Cortex of kidney (tissue), 1 donor: ENCODE measurements at places on chromosomes 5 and 9.

DNA sequence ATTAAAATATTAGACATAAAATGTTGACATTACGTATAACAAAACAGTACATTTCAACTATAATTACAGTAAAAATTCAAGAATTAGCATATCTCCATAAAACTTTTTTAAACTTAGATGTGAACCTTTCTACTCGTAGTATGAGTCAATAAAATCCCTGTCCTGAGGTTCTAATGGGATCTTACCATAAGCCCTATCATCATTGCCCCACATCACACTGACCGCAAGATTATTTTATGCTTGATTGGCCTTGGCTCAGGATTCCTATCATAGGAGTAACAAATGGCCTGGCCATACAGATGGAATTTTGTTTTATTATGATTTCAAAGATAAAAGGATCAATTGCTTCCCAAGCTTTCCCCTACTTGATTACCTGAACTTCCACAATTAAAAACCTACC, 238.3 kb downstream of the MEF2C start:
- DNase-seq = no peak

DNA sequence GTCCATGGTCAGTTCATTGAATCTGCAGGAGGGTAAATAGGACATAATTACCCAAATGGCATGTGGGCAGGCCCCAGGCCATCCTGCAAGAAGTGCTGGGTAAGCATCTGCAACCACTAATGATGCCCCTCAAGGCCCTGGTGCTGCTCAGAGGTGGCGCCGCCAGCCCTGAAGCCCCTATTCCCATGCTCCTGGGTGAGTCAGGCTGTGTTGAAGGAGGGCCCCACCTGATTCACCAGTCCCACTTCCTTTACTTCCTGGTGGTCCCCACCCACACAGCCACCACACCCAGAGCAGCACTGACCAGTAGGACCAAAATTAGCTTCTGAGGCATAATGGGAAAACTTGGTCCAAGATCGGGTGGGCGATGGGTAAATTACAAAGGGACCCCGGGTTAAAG, 120.4 kb upstream of the SPRY4 start:
- no peak for DNase-seq

DNA sequence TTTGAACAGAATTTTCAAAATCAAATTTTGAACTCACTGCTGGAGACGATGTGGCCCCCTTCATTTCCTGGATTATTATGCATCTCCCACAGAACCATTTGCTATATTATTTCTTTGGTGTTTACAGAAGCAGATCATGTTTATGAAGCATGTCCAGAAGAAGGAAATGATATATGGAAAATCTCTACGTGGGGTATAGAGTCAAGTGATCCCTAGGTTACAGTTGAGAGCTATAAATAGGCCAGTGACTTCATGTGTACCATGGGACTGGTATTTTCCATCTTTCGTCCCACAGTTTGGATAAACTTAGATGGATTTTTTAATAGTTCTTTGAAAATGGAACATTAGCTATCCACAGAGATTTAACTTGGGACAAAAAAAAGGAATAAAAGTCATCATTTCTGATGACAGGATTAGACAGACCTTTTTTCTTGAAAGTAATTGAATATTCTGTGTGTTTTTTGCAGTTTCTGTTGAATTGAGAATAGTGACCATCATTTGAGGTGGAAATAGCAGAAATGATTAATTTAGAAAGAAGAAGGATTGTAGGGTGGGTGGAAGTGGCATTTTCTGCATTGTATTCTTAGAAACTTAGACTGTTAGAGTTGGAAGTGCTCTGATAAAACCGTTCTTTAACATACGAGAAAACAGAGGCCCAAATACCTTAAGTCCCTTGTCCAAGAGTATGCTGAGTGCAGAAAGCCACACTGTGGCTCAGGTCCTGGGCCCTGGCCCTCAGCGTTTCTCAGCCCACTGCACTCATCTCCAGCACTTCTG, 136.4 kb downstream of the PIP5K1B start:
- no peak for DNase-seq

- no peak for DNase-seq
These were observed 181.0 kb downstream of the ADGRV1 start for GRCh38 chr5:90739567-90739966.

GRCh38 chr5:123449424-123449974, 26.3 kb upstream of the CEP120 start:
- DNase-seq = no peak

- DNase-seq = no peak
These were observed 199.5 kb downstream of the CACNA1B start for GRCh38 chr9:138077126-138077525.

GRCh38 chr5:150801117-150801927, 22.8 kb downstream of the SMIM3 start:
- DNase-seq = no peak

- no peak for DNase-seq
These were observed 46.6 kb upstream of the PRSS3 start for GRCh38 chr9:33748633-33749304.

DNA sequence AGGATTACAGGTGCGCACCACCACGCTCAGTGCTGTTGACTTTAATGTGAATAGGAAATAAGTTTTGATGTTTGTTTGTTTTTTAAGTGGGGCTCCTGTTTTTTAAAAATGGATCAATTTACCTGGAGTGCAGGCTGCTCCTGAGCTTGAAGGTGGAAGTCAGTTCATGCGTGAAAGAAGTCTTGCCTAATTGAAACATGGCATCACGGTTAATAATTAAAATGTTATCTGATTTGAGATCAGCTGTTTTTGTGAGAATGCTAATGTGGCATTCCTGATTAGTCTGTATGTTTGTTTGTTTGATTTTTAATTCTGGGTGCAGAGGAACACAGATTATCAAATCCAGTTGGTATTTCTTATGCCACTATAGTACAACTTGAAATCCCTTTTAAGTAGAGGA, 6.5 kb downstream of the SFXN1 start:
- DNase-seq = no peak

GRCh38 chr9:29556746-29557145, 1983.5 kb upstream of the C9orf72 start:
- no peak for DNase-seq

DNA sequence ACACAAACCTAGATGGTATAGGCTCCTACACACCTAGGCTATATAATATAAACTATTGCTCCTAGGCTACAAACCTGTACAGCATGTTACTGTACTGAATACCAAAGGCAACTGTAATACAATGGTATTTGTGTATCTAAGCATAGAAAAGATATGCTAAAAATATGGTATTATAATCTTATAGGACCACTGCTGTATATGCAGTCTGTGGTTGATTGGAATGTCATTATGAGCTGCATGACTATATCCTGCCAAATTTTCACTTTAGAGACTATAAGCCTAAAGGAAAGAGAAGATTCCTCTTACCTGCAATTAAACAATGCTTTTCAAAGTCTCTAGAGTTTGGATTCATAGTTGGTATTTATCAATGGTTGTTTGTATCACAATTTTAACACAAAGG, 24.7 kb upstream of the ACOT12 start:
- DNase-seq = no peak

GRCh38 chr9:10274175-10274574, 338.6 kb downstream of the PTPRD start:
- no peak for DNase-seq

DNA sequence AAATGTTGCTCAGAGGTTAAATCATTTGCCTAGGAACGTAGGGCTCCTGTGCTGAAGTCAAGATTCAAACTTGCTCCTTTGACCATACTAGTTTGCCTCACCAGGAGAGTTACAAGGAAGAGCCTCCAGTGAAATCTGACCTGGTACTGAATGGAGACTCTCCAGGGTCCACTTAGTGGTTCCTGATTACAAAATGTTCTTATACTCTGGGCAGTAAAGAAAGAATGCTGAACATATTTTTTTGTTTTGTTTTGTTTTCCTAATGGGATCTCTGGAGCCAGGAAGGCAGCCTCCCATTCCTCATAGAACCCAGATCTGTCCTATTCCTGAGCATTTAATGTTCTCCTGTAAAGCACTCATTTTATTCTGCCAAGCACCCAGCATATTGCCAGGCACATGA, 256.5 kb upstream of the CLINT1 start:
- no peak for DNase-seq

DNA sequence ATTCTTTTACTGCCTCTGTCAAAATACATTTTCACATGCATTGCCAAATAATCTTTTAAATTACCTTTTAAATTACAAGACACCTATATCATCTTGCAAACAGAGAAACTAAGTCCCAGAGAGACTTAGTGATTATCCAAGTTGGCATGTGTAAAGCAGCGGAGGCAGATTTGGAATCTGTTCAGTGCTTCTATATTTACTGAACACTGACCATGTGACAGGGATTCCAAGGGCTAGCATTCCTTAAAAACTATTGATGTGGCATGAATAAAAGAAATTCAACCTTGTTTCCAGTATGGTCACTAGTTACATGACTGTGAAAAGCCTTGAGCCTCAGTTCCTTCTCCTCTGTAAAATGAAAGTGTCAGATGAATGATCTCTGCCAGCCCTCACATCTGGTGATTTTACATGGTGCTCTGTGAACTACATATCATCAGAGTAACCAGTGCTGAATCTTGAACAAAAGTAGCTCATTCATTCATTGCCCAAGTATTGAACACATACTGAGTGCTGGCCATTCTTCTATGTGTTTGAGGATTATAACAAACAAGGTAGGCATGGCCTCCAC, 71.9 kb upstream of the PPP1R2B start:
- no peak for DNase-seq

DNA sequence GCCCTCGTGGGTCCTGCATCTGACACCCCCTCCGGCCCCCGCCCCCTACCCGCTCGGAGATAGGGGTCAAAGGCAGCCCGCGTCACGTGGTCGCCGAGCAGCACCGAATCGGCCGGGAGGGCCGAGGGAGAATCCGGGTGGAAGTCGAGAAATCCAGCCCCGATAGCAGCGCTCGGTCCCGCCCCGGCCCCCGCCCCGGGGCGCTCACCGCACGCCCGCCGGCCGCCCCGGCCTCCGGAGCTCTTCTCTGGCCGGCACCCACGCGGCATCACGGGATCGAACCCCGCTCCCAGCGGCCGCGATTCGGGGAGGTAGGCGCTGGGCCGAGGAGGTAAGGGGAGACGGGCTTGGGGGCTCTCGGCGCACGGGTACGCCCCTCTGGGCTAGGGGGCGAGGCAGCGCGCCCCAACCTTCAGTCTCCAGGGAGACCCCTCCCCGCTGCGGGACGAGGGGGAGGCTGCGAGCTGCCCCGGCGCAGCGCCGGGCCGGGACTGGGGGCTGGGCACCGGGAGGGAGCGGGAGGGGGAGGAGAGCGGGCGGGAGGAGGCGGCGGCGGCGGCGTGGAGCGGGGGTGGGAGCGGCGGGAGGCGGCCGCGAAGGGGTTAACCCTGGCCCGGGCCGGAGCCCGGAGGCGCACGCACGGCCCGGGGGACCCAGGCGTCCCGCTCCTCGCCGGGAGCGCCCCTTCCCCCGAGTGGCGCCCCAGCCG, 22.1 kb upstream of the NDST1 start:
- DNase-seq = no peak

DNA sequence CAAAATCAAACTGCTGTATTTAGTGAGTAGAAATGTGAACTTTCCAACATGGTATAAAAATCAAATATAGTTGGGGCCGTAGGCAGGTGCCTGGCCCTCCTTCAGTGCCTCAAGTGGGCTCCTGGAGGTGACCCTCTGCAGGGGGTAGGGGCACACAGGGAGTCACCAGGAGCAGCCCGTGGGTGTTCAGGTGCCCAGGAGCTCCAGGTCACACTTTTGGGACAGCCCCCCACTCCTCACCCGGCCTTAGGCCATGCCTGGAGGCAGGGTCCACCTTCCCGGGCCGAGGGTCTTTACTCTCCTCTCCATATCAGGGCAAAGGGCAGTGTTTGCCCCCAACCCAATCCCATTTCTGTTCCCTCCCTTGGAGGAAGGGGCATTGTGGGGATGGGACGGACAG, 108.0 kb upstream of the MTAP start:
- DNase-seq = no peak

DNA sequence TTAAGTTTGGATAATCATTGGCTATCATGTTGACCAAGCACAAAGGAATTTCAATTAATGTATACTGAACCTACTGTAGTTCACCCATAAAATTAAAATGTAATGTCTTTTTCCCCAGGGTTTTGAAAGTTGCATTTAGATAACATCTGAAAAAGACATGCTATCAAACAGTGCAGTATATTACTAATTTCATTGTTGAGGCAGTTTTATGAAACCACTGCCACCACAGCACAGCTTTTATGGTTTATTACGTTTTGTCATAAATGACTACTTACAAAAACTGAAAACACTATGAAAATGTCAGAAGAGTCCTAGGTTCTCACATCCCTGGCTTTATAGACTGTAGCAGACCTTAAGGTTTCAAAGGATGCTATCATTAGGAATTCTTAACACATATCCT, 32.0 kb upstream of the HAPLN1 start:
- no peak for DNase-seq

- DNase-seq = no peak
These were observed 149.2 kb upstream of the NR3C1 start for GRCh38 chr5:143552680-143553079.

DNA sequence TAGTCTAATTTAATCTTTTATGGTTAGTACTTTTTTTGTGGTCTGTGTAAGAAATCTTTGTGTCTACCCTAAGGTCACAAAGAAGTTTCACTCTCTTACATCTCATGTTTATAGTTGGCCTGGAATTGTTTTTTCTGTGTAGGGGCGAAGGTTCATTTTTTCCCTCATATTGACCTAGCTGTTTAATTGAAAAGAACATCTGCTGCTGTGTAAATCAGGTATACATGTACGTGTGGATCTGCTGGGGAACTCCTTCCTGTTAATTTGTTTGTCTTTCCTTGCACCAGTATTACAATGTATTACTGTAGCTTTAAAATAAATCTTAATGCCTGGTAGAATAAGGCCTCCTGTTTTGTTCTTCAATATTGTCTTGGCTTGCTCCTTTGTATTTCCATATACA, 37.8 kb downstream of the EXOSC2 start:
- DNase-seq = no peak

GRCh38 chr9:120436983-120437475, 142.9 kb downstream of the CDK5RAP2 start:
- DNase-seq = no peak

GRCh38 chr5:10323588-10324488, 16.1 kb upstream of the CMBL start:
- DNase-seq = no peak

GRCh38 chr5:82341325-82341724, 63.2 kb upstream of the RPS23 start:
- no peak for DNase-seq

GRCh38 chr5:170623576-170624181, 119.9 kb downstream of the KCNIP1 start:
- no peak for DNase-seq

DNA sequence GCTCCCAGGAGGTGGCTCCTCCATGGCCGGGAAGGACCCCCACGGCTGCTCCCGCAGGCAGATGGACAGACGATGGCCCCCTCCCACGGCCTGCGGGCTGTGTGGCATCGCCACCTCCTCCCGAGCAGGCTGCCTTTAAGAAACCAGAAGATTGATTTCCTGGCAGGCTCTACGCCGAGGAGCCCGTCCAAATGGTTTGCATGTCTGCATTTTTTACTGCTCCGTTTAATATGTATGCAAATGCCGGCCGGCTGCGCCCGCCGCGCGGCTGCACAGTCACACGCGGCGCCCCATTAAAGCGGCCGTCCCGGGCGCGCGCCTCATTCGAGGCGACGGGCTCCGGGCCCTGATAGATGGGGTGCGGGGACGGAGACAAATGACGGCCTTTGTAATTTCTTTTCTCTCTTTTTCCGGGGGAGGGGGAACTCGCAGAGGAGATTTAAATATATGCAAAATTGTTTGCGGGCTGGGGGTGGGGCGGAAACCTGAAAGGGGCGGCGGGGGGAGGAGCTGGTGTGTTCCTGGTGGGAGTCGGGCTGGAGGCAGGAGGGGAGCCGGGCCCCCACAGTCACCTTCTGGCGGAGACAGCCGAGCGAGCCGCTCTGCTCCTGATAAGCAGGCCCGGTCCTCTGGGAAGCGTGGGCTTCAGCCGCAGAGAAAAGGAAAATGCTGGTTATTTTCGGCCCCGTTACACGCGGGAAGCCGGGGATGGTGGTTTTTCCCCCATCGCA, 158.7 kb upstream of the IER5L start:
- no peak for DNase-seq
